Fibroblast of skin of scalp (primary cell): ENCODE measurements at places on chromosomes 2 and 18.
A peak's percentile ranks its signal among the peaks of the same experiment; 100 is the strongest.

DNA sequence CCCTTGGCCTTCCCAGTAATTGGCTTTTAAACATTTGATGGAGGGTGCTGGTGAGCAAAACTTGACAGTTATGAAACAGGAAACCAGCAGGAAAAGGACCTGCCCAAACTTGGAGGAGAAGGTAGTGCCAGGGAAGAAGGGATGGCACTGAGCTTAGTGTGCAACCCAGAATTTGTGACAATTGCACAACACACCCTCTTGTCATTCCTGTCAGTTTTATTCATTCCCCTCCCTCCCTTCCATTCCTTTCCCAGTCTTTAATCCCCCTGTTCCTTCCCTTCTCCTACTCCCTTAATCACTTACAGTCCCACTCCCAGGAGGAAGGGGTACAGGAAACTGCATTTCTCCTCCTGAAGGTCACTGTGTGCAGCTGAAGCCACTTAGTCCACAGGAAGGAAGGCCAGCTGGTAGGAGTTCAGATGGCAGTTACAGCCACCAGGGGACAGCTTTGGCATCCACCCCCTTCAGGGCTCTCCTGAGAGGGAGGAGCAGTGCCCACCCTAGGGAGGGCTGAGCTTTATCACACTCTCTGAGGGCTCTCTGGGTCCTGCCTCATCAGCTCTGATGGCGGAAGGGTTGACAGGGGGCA is 24.0 kb upstream of the SIGLEC15 start:
- DNase-seq, result peak; percentile 50

- no peak for DNase-seq
These were observed 497.2 kb upstream of the ZEB2 start for GRCh38 chr2:145017149-145017548.

DNA sequence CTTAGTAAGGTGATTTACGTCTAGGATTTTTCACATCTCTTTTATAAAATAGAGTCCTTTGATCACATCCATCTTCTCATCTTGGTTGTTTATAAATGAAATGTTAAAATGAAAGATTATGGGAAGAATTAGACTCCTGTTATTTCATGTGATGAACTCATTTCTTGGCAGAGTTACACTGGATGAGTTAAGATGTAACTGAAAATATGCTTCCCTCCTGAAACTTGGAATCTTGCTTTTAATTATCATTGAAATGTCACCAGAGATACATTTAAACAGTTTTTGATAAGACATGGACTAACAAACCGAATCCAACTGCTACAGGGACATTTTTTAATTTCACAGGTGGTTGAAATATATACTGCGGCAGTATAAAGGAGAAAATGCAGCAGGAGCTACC is 274.0 kb downstream of the DLGAP1 start:
- no peak for DNase-seq

GRCh38 chr2:3654011-3654410 is 4.0 kb upstream of the ALLC start:
- DNase-seq, result no peak

DNA sequence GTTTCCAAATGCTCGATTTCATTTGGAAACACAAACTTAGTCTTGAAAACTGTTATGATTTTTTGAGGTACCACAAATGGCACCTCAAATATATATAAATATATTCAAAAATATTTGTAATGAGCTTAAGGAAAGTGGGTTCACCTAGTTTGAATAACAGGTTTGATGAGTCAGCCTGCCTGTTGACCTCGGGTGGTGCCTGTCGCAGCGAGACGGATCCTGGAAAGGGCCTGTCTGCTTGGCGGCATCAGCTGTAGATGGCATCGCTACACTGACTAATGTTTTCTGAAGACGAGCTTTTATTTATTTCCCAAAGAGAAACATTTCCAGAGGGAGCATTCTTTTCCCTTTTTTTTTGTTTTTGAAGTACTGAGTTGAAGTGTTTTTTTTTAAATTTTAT is 6.9 kb downstream of the ALLC start:
- DNase-seq, result no peak

- DNase-seq, result no peak
These were observed 42.5 kb downstream of the DOCK10 start for GRCh38 chr2:224999754-225000153.

- no peak for DNase-seq
These were observed 71.8 kb downstream of the GDF7 start for GRCh38 chr2:20738772-20739171.

GRCh38 chr2:150271952-150272802 is 215.3 kb downstream of the RND3 start:
- DNase-seq, result peak; percentile 72

GRCh38 chr2:111710613-111711012 is 173.4 kb downstream of the ANAPC1 start:
- no peak for DNase-seq

GRCh38 chr2:39667104-39667885 is 1.6 kb downstream of the TMEM178A start:
- no peak for DNase-seq

DNA sequence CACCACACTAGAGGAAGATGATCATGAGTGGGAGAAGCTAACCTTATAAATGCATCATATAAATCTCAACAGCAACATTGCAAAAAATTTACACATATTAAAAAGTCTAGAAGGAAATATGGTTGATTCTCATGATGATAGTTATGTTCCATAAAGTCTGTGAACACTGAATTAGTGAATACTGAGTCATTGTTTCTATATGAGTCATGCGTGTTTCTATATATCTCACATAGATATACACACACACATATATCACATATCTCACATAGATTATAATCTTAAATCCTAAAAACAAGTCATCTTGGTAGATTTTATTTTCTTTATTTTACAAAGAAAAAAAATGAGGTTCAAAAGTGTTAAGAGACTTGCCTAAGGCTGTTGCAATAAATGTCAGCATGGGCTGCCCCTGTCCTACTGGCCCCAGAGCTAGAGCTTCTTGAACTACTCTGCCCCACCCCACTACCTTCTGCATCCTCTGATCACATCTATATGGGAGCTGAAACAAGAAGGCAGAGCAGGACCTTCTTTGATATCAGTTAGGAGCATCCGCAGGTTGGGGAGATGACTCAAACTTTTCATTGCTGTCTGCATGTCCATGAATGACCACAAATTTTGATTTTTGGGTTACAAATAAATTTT is 81.8 kb upstream of the ADAM23 start:
- DNase-seq, result no peak

GRCh38 chr2:102271844-102272243 is 39.5 kb upstream of the IL1RL1 start:
- DNase-seq, result no peak

GRCh38 chr2:99337113-99338028 is at the start of gene EIF5B:
Gene EIF5B (plus strand): TSS chr2:99337389. CDS start chr2:99337555, 166 bp downstream.
- peak; percentile 97 for DNase-seq

DNA sequence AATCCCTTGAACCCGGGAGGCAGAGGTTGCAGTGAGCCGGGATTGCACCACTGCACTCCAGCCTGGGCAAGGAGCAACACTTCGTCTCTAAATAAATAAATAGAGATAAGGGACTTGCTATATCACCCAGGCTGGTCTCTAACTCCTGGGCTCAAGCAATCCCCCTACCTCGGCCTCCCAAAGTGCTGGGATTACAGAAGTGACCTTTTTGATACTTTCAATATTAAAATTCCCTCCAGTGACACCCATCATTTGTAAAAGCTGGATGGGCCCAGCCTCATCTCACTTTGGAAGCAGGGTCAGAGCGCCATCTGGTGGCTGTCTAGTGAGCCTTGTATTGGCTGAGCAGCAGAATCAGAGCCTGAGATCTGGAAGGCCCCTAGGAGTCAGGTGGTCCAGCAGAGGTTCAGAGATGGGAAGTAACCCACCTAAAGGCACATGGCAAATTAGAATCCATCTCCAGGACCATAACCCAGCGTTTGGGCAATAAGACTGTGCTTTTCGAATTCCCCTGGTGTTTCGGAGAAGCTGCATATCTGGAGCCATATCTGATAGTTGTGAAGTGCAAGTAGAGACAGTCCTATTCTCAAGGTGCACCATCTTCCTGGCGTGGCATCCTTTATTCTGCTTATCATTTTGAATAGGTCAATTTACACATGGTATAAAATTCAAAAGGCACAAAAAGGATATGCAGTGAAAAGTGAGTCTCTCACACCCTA is 18.3 kb upstream of the SLC35F6 start:
- peak; percentile 77 for DNase-seq

DNA sequence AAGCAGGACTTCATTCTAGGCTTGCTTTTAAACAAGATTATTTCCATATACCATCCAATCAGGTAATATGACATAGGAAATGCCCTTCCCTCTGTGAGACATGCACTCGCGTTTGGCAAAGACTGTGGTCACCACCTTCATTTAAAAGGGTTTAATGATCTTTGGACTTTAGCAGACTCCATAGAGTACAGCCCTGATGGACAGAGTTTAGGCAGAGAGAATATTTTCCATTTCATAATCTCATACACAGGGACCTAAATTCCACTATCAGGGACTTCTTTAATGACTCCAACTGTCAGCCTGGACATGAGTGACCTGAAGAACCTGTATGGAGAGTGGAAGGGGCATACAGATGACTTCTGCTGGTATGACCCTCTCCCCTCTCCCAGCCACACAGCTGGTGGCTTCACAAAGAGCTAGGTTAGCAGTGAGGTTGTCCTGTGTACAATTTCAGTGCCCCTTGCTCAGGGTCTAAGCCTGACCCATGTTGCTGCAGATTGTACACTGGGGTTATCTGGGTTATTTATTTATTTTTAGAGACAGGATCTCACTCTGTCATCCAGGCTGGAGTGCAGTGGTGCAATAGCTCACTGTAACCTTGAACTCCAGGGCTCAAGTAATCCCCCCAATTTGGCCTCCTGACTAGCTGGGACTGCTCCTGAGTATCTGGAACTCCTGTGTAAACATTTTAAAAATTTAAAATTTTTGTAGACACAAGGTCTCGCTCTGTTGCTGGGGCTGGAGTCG is 59.2 kb downstream of the PTPRM start:
- DNase-seq, result no peak

DNA sequence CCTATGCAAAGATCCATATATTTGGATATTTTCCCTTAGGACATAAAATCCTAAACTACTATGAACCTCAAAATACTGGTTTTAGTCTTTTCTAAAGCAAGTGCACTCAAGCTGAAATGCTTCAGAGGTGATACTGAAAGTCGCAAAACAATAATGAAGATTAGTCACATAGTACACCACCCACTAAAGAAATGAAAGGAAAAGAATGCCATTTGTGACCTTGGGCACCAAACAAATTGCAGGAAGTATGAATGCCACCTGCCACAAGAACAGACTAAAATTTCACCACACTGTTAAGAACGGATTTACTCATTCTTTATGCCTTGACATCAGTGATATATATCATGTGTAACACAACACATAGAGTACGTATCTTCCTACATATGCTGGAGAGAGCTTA is 161.5 kb downstream of the ZNF521 start:
- DNase-seq, result no peak

- no peak for DNase-seq
These were observed 75.6 kb upstream of the ARHGAP28 start for GRCh38 chr18:6653880-6654279.

DNA sequence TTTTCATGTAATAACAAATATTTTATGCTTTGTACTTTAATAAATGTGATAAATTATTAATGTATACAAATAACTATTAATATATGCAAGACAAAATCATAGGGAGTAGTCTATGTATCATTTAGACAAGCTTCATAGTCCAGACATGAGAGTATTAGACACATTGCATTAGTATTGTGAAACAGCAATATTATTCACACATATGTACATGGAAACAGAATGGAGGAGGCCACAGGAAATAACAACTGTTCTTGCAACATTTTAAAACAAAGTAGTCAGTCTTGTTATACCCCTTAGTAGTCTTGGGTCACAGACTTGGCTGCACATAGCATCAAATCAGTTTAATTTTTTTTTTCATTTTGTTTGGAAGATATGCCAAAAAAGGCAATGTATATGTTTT is 15.8 kb downstream of the DSC1 start:
- DNase-seq, result no peak

DNA sequence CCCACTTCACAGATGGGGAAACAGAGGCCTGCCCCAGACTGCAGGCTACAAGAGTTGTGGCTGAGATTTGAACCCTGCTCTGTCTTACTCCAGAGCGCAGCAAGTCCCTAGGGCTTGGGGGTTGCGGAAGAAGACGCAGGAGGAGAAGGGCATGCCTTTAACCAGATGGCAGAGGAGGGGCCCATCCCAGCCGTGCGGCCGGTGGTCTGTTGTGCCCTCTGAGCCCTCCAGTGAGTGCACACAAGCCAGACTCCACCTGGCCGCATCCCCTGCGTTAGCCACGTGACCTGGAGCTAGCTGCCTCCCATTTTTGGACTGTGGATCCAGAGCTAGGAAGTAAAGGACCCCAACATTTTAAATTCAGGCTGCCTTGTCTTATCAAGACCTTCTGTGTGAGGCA is 2.8 kb downstream of the KCNIP3 start:
- no peak for DNase-seq

- DNase-seq, result no peak
These were observed 1.1 kb downstream of the DSC3 start for GRCh38 chr18:31041271-31042083.

GRCh38 chr2:3483227-3483985 is 35.9 kb downstream of the ADI1 start:
- DNase-seq, result peak; percentile 92

GRCh38 chr18:75133721-75134610 is 75.0 kb downstream of the PTGR3 start:
- no peak for DNase-seq

DNA sequence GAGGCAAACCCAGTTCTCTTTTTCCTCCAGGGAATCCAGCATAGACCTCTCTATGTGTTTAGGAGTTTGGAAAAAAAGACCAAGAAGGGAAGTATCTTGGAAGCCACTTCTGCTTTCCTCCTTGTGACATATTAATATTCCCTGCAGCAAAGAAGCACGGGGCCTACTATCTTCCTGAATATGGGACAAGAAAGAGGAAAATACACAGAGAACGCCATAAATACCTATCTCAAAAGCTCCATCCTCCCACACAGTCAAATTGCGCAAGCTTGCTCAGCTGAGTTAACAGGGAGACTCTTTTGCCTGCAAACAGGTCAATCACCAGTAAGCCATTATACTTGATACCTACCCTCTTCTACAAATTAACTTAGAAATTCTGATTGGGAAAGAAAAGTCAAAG is 16.7 kb upstream of the RAPH1 start:
- peak; percentile 27 for DNase-seq

- no peak for DNase-seq
These were observed 14.9 kb upstream of the SNED1 start for GRCh38 chr2:240983361-240983995.

- DNase-seq, result peak; percentile 65
These were observed 5.3 kb downstream of the GLI2 start for GRCh38 chr2:120740765-120741524.
